Glutamatergic neuron (in vitro differentiated cells): ENCODE measurements at places on chromosomes 7 and 10. TPM values are rescaled to one million over a fixed set of nuclear protein-coding genes. Genes with fewer than 3 reads are reported as not detected.

C10orf143 gene
- total RNA-seq = 0.96 TPM

ADIRF gene
- total RNA-seq = not detected

CDK14 gene
- total RNA-seq = 96.5 TPM

FOXI2 gene
- total RNA-seq = 0.17 TPM

GLI3 gene
- total RNA-seq = 2.9 TPM

PAX4 gene
- total RNA-seq = not detected

DKK1 gene
- 3.1 TPM for total RNA-seq

NOS3 gene
- 0.86 TPM for total RNA-seq

ADAM12 gene
- total RNA-seq = 18.4 TPM

SUGCT gene
- 1.2 TPM for total RNA-seq

DNA sequence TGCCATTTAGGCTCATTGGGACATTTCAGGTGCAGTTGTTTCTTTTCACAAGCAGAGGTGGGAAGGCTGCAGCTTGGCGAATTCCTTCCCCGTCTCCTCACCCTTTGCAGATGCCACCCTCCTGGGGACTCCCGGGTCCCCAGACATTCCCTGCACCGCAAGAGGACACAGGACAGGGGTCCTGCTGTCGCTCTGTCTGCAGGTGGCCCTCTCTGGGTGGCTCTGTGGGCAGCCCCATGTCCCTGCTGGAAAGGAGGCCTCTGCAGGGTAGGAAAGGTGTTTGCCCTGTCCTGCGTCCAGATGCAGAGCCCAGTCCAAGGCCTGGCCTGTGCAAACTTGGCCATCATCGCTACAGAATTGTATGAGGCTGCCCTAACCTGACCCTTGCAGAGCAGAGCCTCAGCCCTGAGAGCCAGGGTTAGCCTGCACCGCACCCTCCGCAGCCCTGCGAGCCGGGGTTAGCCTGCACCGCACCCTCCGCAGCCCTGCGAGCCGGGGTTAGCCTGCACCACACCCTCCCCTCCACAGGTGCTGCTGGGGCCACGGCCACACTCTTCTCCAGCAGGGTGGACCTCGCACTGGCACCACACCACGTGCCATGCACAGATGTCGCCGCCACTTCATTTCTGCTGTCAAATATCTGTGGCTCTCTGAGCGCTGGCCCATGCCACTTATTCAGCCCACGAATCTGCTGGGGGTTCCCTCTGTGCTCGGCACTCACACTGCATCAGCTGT is 61.0 kb downstream of the CFAP46 start:
- no peak overlapping the region for H3K4me3 ChIP-seq
- no peak for DNase-seq
- H3K36me3 ChIP-seq = no peaks in the 10 kb centered on the region
- peaks cover 11% of the 10 kb centered on the region for H3K27me3 ChIP-seq

- no peaks in the 10 kb centered on the region for H3K36me3 ChIP-seq
- H3K4me1 ChIP-seq = no peaks in the 10 kb centered on the region
- no peaks in the 10 kb centered on the region for H3K27me3 ChIP-seq
- no peak for DNase-seq
- H3K4me3 ChIP-seq = no peak overlapping the region
Measured at GRCh38 chr7:77181734-77182133, 17.9 kb downstream of the FGL2 start.

GRCh38 chr10:122404576-122404975 is 30.1 kb downstream of the PLEKHA1 start:
- H3K27me3 ChIP-seq = no peaks in the 10 kb centered on the region
- no peaks in the 10 kb centered on the region for H3K36me3 ChIP-seq
- H3K4me1 ChIP-seq = no peaks in the 10 kb centered on the region
- no peak overlapping the region for H3K4me3 ChIP-seq
- no peak for DNase-seq
- H3K27ac ChIP-seq = no peak overlapping the region

DNA sequence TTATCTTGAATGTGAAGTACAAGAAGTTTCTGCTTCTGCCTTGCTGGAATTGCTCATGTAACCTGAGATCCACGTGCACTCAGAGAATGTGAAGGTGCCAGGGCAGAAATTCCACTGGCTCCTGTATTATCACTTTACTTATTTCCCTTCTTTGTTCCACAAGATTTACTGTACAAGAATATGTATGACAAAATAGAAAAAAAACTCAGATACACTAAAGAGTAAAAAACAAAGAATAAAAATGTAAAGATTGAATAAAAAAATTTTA is 43.0 kb downstream of the PLCE1 start:
- no peaks in the 10 kb centered on the region for H3K27me3 ChIP-seq
- no peak overlapping the region for H3K4me3 ChIP-seq
- H3K27ac ChIP-seq = no peak overlapping the region
- DNase-seq = no peak
- H3K4me1 ChIP-seq = no peaks in the 10 kb centered on the region
- H3K36me3 ChIP-seq = no peaks in the 10 kb centered on the region

- no peaks in the 10 kb centered on the region for H3K4me1 ChIP-seq
- H3K36me3 ChIP-seq = no peaks in the 10 kb centered on the region
- no peak overlapping the region for H3K4me3 ChIP-seq
Measured at GRCh38 chr7:40757109-40757508, 622.3 kb downstream of the SUGCT start.

- no peak overlapping the region for H3K27ac ChIP-seq
- no peaks in the 10 kb centered on the region for H3K36me3 ChIP-seq
- no peak for DNase-seq
- no peak overlapping the region for H3K4me3 ChIP-seq
- H3K4me1 ChIP-seq = no peaks in the 10 kb centered on the region
Measured at GRCh38 chr10:114855776-114856543, 34.4 kb downstream of the FHIP2A start.

DNA sequence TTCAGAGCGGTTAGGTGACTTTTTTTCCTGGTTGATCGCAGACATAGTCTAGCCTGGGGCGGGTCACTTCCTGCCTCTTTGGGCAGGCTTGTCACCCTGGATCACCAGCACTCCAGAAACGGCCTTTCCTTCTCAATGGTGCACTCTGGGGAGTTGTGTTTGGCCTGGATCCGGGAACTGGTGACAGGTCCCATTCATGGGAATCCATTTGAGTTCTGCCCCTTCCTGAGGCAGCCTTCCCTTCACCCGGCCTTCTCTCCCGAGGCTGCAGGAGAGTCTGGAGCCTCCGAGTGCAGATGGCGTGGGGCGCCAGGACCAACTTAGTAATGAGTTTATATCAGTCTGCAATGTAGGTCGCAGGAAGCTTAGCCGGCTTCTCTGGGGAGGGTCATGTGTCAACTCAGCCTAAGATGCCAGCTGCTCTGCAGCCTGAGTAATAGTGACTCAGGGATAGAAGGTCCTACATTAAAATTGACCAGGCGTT is 54.2 kb downstream of the TACR2 start:
- peaks cover 53% of the 10 kb centered on the region for H3K4me1 ChIP-seq
- H3K36me3 ChIP-seq = peaks cover 8% of the 10 kb centered on the region
- peak overlapping the region; percentile 90 for H3K27ac ChIP-seq

GRCh38 chr7:101990811-101991418 is 173.5 kb downstream of the CUX1 start:
- no peaks in the 10 kb centered on the region for H3K36me3 ChIP-seq
- no peak for DNase-seq
- peaks cover 22% of the 10 kb centered on the region for H3K4me1 ChIP-seq
- no peak overlapping the region for H3K4me3 ChIP-seq

GRCh38 chr7:112877691-112878460 is 87.7 kb upstream of the TMEM168 start:
- H3K36me3 ChIP-seq = no peaks in the 10 kb centered on the region
- no peak overlapping the region for H3K27ac ChIP-seq
- H3K4me3 ChIP-seq = no peak overlapping the region
- H3K4me1 ChIP-seq = no peaks in the 10 kb centered on the region
- no peak for DNase-seq

- no peak overlapping the region for H3K27ac ChIP-seq
- H3K4me1 ChIP-seq = no peaks in the 10 kb centered on the region
- no peak overlapping the region for H3K4me3 ChIP-seq
- no peak for DNase-seq
- H3K36me3 ChIP-seq = no peaks in the 10 kb centered on the region
Measured at GRCh38 chr7:148020679-148021078, 569.9 kb upstream of the C7orf33 start.

- no peaks in the 10 kb centered on the region for H3K4me1 ChIP-seq
- no peak overlapping the region for H3K27ac ChIP-seq
- H3K27me3 ChIP-seq = no peaks in the 10 kb centered on the region
- no peaks in the 10 kb centered on the region for H3K36me3 ChIP-seq
Measured at GRCh38 chr10:4633186-4633585, 192.8 kb upstream of the AKR1E2 start.

DNA sequence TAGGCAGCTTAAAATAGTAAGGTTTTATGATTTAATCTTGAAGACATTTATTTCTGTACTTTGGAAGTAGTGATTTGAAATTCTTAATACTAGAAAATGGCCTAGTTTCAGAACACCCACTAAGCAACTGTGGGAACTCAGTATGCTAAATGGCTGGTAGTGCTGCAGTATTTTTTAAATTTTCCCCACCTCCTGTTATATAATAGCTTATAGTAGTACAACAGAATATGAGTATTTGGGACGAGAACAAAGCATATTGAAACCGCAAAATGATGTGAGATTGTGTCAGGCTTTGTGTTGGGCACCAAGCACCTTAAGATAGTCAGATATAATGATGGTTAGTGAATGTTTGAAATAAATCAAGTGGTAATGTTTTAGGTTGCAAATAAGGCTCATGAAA is 8.1 kb downstream of the SHOC2 start:
- peaks cover 4% of the 10 kb centered on the region for H3K4me1 ChIP-seq
- no peaks in the 10 kb centered on the region for H3K27me3 ChIP-seq
- no peak overlapping the region for H3K4me3 ChIP-seq
- H3K27ac ChIP-seq = no peak overlapping the region
- DNase-seq = no peak

GRCh38 chr7:31083210-31083786 is 31.2 kb downstream of the ADCYAP1R1 start:
- H3K36me3 ChIP-seq = no peaks in the 10 kb centered on the region
- no peak overlapping the region for H3K27ac ChIP-seq
- H3K4me1 ChIP-seq = no peaks in the 10 kb centered on the region

DNA sequence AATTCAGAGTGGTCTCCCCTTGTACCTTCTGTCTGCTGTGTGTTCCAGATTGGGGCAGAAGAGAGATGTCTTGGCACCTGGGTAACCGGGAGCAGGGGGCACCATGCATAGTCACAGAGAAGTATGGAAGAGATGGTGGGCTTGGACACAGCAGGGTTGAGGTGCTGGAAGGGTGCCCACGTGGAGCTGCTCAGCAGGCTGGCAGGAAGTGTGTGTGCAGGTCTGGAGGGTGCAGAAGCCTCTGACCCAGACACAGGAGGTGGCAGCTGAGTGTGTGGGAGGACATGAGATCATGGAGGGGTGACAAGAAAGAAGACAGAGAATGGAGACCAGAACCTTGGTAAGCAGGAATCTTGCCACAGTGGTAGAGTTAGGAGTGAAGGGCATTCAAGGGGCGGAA is 42.3 kb upstream of the DUSP5 start:
- no peak for DNase-seq
- peaks cover 4% of the 10 kb centered on the region for H3K4me1 ChIP-seq
- no peak overlapping the region for H3K27ac ChIP-seq
- no peak overlapping the region for H3K4me3 ChIP-seq
- H3K36me3 ChIP-seq = no peaks in the 10 kb centered on the region

DNA sequence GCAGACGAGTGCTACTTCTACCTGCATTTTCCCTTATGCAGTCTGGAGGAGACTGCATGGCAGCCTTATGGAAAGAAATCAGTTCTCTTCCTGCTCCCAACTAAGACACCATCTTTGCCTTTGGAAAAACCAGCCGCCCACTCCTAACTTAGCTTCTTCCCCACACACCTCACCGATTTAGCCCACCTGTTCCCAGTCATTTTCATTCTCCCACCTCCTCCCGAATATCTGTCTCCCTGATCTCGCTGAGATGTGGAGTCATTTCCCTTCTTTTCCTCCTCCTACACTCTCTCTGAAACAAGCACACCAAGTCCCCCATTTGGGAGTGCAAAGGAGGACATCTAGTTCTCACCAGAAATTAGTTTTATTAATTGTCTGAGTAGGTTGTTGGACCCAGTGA is 35.2 kb upstream of the JCAD start:
- H3K27me3 ChIP-seq = peaks cover 3% of the 10 kb centered on the region
- no peak overlapping the region for H3K4me3 ChIP-seq
- DNase-seq = no peak
- peaks cover 9% of the 10 kb centered on the region for H3K4me1 ChIP-seq
- H3K36me3 ChIP-seq = peaks cover 10% of the 10 kb centered on the region

- DNase-seq = no peak
- peaks cover 42% of the 10 kb centered on the region for H3K4me1 ChIP-seq
Measured at GRCh38 chr7:101865031-101865430, 47.6 kb downstream of the CUX1 start.

- no peak overlapping the region for H3K27ac ChIP-seq
- no peaks in the 10 kb centered on the region for H3K27me3 ChIP-seq
- DNase-seq = no peak
- H3K36me3 ChIP-seq = no peaks in the 10 kb centered on the region
- no peak overlapping the region for H3K4me3 ChIP-seq
Measured at GRCh38 chr10:17092986-17093803, 36.4 kb downstream of the CUBN start.

- no peak overlapping the region for H3K27ac ChIP-seq
- no peaks in the 10 kb centered on the region for H3K4me1 ChIP-seq
- DNase-seq = no peak
Measured at GRCh38 chr10:5338010-5338409, 26.8 kb upstream of the UCN3 start.

- DNase-seq = no peak
- H3K27ac ChIP-seq = no peak overlapping the region
- no peaks in the 10 kb centered on the region for H3K36me3 ChIP-seq
- H3K4me3 ChIP-seq = no peak overlapping the region
- peaks cover 8% of the 10 kb centered on the region for H3K4me1 ChIP-seq
Measured at GRCh38 chr10:17427666-17428350, 26.6 kb downstream of the ST8SIA6 start.

- no peak for DNase-seq
- no peaks in the 10 kb centered on the region for H3K4me1 ChIP-seq
- H3K27ac ChIP-seq = no peak overlapping the region
- H3K4me3 ChIP-seq = no peak overlapping the region
Measured at GRCh38 chr7:7496311-7496710, 39.4 kb downstream of the COL28A1 start.

DNA sequence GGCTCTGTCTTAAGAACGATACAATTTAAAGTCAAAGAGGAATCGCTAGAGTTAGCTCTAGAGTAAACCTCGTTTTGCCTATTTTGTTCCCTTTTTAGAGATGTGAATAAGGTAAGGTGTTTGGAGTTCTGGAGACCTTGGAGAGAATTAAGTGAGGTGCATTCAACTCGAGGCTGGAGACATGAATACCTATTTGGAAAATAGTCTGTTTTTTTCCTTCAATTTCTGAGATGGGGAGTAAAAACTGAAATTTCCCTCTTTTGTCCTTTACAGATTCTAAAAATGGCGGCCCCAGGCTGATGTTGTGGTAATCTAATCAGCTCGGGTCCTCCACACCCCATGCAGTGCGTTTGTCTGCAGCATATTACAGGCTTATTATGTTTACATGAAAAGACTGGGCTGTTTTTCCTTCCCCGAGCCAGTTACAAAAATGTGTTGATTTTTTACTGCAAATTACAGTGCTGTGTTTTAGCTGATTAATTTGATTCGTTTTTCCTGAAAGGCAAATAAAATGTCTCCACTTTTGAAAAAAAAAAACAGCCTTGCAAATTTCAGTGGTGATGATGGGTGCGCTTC is 1.5 kb downstream of the KMT2E start:
- peak; percentile 36 for DNase-seq
- H3K36me3 ChIP-seq = peaks cover 6% of the 10 kb centered on the region
- H3K27ac ChIP-seq = peak overlapping the region; percentile 100
- H3K27me3 ChIP-seq = peaks cover 31% of the 10 kb centered on the region
- peaks cover 12% of the 10 kb centered on the region for H3K4me1 ChIP-seq

- DNase-seq = no peak
- peaks cover 13% of the 10 kb centered on the region for H3K36me3 ChIP-seq
- no peaks in the 10 kb centered on the region for H3K27me3 ChIP-seq
- peak overlapping the region; percentile 66 for H3K27ac ChIP-seq
- no peak overlapping the region for H3K4me3 ChIP-seq
Measured at GRCh38 chr7:130364451-130364850, 15.8 kb upstream of the CPA1 start.
